Right renal cortex interstitium (tissue), 3 donors: ENCODE measurements at places on chromosomes 16 and 17.

- no peak for DNase-seq
Measured at GRCh38 chr17:44589316-44590071, 32.2 kb downstream of the FZD2 start.

- no peak for DNase-seq
Measured at GRCh38 chr16:54389836-54390494, 103.4 kb upstream of the IRX3 start.

- no peak for DNase-seq
Measured at GRCh38 chr17:22266231-22266630, 573.9 kb downstream of the KCNJ18 start.

- no peak for DNase-seq
Measured at GRCh38 chr16:87926246-87927194, 9.8 kb downstream of the CA5A start.

DNA sequence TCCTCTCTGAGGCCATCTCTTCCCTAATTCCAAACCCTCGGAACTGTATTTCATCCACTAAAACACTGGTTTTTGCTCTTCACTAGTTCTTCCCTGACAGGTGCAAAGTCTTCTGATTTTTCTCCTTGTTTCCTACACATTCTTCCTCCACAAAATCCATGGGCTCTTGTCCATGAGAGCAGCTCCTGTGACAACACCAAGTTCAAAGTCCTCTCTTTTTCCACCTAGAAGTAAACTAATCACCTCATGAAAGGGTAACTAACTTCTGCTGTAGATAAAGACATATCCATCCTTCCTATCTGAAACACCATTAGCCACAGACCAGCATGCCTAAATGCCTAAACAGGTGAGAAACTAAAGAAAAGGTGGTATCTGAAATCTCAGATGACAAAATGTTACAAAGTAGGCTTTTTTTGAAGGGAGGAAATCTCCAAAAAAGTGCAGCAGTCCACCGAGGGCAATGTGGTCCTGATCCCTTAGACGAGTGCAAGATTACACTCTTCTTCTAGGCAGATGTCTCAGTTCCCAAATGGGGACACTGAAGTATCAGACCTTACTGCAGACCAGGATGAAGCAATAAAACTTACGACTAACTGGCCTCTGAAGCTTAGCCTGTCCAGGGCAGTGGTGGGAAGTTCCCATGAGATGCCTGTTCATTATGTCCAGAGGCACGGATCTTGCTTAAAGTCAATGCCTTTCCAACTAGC lies 2.8 kb downstream of the PIP4K2B start:
- no peak for DNase-seq

GRCh38 chr17:63700528-63701455 lies 867 bp upstream of the LIMD2 start:
- DNase-seq, result no peak
